Stimulated activated CD8-positive, alpha-beta memory T cell treated with anti-CD3 and anti-CD28 coated beads, Interleukin-4, amount 100 ng/mL, for 48 hours (primary cell): ENCODE measurements at places on chromosomes 13 and 19.
A peak's percentile ranks its signal among the peaks of the same experiment; 100 is the strongest.

- DNase-seq: no peak
These were observed 207.3 kb downstream of the DLEU7 start for GRCh38 chr13:50636007-50636704.

GRCh38 chr13:96527497-96527896 lies 437.6 kb downstream of the HS6ST3 start:
- DNase-seq: no peak

DNA sequence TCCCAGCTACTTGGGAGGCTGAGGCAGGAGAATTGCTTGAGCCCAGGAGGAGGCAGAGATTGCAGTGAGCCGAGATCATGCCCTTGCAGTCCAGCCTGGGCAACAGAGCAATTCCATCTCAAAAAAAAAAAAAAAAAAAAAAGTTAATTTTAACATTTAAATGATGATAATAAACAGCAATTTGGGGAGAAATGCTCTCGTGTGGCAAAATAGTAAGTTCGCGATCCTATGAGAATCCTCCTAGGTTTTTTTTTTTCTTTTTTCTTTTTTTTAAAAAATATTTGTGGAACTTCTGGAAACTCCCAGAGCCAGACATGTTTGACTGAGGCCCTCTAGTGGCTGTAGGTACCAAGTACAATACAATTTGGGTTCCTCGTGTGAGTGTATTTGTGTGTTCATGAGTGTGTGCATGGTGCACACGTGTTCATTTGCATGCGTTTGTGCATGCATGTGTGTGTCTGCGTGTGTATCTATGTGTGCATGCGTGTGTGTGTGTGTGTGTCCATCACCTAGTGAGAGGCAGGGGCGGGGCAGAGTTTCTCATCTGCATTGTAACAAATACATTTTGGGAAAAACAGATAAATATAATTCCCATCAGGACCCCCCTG lies 31.2 kb downstream of the TMPRSS9 start:
- no peak for DNase-seq

GRCh38 chr19:19743176-19743575 lies 10.3 kb upstream of the ZNF14 start:
- DNase-seq: peak; percentile 18

DNA sequence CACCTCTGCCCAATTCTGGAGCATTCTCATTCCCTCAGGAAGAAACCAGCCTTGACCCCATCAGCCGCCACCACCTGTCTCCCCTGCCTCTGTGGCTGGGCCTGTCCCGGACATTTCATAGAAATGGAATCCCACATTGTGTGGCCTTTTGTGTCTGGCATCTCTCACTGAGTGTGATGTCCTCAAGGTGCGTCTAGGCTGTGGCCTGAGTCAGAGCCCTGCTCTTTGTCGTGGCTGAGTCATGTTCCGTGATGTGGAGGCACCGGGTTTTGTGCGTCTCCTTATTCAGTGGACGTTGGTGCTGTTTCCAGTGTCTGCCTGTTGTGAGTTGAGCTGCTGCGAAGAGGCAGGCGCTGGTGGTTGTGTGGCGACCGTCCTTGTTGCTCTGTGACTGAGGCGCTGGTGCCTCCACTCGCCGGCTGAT lies 3.5 kb downstream of the FZR1 start:
- DNase-seq: peak; percentile 68

- DNase-seq: no peak
These were observed 6.5 kb upstream of the CNMD start for GRCh38 chr13:52746141-52746540.

GRCh38 chr19:1097810-1098176 lies 2.6 kb upstream of the POLR2E start:
- no peak for DNase-seq

- no peak for DNase-seq
These were observed 42.8 kb downstream of the RNF6 start for GRCh38 chr13:26179344-26179743.

DNA sequence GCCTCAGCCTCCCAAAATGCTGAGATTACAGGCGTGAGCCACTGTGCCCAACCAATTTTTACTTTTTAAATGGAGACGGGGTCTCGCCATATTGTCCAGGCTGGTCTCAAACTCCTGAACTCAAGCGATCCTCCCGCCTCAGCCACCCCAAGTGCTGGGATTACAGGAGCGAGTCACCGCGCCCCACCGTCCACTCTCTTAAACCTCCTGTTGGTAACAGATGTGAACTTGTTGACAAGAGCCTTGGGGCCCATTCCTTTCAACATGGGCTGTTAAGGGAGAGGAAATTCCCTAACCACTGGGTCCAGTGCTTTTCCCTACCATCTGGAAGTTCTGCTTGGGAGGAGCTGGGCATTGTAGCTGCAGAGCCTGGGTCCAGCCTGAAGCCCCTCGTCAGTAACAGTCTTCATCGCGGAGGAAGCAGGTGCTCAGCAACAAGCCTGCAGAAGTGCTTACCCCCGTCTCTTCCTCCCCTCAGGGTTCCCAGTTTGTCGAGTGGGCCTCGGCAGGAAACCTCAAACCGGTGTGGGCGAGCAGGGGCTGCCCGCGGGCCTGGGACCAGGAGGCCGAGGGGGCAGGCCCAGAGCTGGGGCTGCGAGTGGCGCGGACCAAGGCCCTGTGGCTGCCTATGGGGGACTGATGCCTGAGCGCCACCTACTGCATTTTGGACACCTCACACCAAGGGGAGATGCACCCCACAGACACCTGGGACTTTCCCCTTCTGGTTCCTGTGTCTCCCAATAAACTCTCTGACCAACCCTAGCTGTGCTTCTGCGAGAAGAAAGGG lies 4.0 kb upstream of the FLT3LG start:
- peak; percentile 88 for DNase-seq

DNA sequence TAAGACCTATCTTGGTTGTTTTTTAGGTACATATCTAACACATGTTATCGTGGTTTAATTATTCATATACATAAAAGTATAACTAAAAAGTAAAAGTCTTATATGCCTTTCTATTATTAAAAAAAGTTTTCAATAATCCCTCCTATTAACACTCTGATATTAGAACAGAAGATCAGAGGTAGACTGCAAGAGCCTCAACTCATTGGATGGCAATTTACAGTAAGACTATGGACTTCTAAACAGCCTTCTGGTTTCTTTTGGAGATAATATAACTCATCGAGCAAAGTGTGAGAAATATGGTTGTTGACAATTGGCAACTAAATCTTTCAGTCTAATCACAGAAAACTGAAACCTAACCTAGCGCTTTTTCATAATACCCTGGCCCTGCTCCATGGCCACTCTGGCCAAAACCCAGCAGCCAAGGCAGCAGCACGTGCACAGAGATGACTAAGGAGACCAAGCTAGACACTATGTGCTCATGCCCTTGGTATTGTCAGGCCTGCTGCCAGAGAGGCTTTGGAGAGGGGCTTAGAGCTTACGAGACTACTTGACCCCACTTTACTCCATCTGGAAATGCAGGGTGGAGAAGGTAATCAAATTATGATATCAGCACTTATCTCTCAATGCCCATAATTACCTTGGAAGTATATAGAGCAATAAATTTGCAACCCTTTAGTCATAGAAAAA lies 40.6 kb upstream of the EEF1AKMT1 start:
- no peak for DNase-seq

DNA sequence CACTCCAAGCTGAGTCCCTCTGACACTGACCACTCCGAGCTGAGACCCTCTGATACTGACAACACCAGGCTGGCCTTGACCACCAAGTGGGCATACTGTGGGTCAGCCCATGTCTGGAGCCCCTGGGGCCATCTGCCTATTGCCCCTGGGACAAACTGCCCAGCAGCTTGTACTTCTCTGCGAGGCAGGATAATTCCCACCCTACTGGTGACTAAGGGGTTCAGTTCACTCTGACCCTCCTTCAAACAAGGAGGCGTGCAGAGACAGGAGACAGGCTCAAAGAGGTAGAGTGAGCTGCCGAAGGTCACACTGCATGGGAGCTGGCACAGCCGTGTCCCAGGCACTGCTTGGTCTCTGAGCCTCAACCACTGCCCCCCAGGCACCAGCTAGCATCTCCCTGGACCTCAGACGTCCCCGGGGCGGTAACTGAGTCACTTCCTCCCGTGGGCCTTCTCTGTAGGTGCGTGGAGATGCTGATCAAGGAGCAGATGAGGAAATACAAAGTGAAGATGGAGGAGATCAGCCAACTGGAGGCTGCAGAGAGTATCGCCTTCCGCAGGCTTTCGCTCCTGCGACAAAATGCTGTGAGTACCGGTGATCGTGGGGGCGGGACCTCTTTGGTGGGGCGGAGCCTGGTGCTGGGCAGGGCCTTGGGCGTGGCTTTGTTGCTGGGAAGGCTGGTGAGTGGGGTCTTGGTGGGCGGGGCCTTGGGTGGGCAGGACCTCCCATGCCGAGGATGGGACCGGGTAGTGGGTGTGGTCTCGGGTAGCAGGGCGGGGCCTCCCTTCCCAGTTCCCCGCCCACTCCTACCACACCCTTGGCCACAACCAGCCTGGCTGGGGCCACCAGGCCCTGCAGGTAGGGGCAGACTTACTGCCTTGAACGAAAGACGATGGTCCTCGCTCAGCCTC lies 5.8 kb upstream of the USE1 start:
- DNase-seq: peak; percentile 83

DNA sequence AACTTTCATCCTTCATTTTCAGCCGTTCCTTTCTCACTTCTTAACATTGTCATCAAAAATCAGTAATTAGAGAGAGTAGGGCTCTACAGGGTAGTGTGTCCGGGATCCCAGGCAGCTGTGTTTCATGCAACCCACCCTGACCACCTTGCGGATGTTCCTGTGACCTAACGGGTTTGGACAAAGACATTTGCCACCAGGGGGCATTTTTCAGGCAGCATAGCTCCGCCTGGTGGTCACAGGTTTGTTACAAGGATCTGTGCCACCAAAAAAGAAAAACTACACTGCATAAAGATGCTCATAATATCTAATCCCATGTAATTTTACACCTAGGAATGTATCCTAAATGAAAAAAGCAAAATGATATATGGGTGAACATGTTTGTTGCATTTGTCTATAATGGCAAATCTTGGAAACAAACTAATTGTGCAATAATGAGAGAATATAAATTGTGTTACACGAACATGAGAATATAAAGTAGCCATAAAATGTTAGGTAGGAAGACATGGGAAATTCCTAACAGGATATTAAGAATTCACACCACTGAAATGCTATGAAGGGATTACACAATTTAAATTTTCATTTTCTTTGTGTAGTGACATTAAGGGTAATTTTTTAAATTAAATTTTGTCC lies 123.0 kb downstream of the SLC7A1 start:
- peak; percentile 73 for DNase-seq

DNA sequence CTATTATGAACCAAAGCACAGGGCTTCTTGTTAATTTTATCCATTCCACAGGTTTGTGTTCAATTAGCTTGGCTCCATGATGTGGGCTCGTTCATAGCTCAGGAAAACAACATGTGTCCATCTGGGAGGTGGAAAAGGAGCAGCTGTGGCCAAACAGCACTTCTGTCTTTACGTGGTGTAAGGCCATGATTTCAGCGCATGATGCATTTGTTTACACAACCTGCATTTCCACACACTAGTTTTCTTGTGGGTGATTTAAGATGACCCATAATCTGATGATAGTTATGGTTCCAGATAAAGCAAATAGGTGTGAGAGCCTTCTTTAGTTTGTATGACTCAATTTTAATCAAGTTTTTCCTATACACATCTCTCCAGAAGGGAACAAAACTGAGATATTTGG lies 101.7 kb downstream of the TNFRSF19 start:
- no peak for DNase-seq

GRCh38 chr13:44978328-44978727 lies 10.9 kb downstream of the NUFIP1 start:
- DNase-seq: no peak

DNA sequence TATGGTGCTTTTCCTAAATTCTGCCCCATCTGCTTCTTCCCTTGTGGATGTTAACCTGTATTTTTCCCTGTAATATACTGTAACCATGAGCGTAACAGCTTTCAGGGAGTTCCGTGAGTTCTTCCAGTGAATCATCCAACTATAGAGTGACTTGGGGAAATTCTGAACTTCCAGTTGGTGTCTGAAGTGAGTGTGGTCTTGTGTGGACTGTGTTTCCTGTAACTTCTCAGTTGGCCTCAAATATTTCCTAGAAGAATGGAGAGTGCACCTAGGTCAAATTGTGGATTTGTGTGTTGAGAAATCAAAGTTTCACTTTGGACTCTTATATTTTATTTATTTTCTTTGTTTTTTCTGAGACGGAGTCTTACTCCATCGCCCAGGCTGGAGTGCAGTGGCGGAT lies 11.0 kb upstream of the ZNF766 start:
- DNase-seq: no peak

- peak; percentile 48 for DNase-seq
These were observed 1.6 kb downstream of the ARRDC2 start for GRCh38 chr19:18009412-18010066.

DNA sequence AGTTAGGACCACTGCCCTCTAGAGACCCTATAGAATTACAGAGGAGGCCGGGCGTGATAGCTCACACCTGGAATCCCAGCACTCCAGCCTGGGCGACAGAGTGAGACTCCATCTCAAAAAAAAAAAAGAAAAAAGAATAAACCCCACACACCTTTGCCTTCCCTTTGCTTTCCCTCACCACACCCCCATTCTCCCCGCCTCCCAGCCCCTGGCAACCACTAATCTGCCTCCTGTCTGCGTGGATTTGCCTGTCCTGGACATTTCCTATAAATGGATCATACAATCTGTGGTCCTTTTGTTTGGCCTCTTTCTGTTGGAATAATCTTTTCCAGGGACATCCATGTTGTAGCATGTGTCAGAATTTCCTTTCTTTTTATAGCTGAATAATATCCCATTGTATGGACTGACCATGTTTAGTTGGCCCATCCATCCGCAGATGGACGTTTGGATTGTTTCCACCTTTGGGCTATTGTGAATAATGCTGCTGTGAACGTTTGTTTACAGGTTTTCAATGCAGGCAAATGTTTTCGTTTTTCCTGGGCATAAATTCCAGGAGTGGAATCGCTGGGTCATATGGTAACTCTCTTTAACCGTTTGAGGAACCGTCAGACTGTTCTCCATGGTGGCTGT lies 15.3 kb downstream of the NACC1 start:
- no peak for DNase-seq

DNA sequence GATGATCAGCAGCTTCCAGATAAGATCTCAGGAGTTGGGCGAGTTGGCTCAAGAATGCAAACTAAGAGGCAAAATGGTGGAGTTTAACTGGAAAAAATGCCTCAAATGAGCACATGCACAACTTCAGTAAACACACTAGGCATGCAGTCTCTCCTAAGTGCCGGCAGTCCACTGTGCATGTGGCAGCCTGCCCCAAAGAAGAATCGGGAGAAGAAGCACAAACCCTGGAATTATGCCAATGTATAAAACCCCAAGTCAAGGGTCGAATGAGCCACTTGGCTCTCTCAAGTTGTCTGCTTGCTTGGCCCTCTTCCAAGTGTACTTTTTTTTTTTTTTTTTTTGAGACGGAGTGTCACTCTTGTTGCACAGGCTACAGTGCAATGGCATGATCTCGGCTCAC lies 53.3 kb upstream of the SLITRK1 start:
- no peak for DNase-seq

DNA sequence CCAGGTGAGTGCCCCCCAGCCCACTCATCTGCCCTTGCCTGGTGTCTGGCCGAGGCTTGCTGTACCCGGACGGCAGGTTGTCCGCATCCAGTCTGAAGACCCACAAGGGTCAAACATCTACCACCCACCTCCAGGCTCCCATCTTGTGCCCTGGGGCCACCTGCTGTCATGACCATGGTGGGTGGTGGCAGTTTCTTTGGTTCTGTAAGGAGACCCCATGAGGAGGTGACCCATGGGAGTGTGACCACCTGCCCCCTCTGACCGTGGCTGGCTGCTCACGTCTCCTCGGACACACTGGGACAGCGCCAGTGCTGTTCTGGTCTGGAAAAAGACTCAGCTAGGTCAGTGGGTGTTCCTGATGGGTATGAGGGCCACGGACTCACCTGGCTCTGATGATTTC lies 93.9 kb downstream of the TEX29 start:
- no peak for DNase-seq
